Type B pancreatic cell (in vitro differentiated cells): ENCODE measurements at places on chromosomes 4 and X.

- no peak for DNase-seq
Measured at GRCh38 chrX:53481093-53481492, 46.9 kb upstream of the HSD17B10 start.

DNA sequence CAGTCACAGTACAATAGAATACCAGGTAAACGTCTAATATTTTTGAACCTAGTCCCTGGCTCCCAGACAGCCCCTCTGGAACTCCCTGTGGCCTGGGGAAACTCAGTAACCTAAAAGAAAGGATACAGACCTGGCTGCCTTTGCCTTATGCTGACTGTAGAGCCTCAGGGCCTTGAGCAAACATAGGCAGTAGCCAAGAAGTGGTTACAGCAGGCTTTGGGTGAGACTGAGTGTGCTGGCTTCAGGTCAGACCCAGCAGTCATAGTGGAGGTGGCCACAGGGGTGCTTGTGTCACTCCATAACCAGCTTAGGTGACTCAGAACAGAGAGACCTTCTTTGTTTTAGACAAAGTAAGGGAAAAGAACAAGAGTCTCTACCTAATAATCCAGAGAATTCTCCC, 141.8 kb upstream of the PRDX4 start:
- no peak for DNase-seq

GRCh38 chrX:154074199-154074598, 23.3 kb downstream of the MECP2 start:
- DNase-seq, result no peak

DNA sequence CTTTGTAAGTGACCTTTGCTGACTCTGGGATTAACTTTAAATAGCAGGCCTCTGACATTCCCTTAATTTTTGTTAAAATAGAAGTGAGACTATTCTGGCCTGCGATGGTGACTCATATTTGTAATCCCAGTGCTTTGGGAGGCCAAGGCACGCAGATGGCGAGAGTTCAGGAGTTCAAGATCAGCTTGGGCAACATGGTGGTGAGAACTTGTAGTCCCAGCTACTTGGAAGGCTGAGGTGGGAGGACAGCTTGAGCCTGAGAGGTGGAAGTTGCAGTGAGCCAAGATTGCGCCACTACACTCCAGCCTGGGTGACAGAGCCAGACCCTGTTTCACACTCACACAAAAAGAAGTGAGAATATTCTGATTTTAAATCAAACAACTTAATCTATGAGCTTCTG, 27.3 kb downstream of the ZNF330 start:
- no peak for DNase-seq

DNA sequence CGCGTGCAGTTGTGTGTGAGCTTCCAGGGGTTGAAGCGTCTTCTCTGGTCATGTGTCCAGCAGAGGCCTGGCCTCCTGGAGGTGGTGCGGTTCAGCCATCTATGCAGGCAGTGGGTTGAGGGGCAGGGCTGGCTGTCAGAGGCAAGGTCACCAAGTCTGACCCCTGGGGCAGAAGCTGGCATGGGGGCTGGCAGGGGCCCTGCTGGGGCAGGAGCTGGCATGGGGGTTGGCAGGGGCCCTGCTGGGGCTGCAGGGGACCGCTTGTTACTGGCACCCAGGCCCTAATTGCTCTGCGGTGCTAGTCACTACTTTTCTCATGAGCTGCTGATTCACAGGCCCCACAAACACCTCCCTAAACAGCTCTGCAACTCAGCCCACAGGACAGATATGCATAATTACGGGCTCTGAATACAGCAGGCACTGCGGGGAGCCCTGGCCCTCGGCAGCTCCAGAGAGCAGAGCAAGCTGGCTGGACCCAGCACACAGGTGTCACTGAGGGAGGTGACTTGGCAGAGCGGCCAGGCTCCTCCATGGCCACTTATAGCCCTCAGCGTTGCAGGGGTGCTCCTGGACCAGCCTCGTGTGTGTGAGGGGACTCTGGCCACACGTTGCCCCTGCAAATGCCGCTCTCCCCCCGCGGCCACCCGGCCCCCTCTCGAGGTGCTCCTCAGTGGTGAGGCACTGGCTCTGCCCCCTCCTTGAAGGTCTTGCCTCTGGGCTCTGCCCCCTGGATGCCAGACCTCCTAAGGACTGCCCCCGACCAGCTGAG, 32.7 kb downstream of the CPLX1 start:
- no peak for DNase-seq

DNA sequence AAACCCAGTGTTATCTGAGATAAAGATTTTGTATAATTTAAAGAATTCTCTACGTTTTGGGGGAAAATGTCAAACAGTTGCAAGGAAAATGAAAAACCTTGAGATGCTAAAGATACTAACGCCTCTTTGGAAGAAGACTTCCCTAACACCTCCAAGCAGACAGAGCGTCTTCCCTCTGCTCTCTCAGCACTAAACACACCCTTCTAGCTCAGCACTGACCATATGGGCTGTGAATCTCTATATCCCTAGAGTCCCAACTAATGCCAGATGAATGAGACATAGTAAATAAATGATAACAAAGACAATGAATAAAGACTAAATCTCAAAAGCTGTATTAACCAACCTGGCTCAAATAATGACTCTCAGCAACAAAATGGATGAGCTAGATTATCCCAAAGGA, 13.3 kb downstream of the FUNDC1 start:
- no peak for DNase-seq

DNA sequence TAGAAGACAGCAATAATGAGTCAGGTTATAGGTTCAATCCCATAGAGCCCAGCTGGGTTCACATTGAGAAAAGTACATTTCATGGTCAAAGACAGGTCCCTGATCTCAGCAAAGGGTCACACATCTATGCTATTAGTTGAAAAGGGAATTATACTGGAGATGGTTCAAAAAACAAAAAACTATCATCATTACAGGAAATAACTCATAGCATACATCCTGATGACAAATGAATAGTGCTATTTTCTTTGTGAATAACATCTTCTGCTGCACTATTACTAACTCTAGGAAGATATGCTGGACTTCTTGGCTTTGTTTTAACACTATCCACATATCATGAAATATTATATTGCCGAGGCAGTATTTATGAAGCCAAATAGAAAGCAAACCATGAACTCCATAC, 202.5 kb upstream of the MAB21L2 start:
- DNase-seq, result no peak

DNA sequence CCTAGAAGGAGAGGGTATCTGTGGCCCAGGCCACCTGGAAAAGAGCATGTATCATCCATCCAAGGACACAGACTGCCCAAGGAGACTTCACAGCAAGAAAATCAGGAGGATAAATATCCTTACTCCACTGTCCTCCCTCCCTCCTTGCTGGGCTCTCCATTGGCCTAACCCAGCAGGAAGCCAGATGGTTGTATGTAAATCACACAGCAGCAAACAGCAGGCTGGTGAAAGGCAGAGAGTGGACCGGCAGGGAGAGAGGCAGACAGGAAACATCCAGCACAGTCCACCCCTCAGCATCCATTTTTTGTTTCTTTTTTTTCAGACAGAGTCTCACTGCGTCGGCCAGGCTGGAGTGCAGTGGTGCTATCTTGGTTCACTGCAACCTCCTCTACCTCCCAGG, 17.5 kb downstream of the TXK start:
- no peak for DNase-seq

DNA sequence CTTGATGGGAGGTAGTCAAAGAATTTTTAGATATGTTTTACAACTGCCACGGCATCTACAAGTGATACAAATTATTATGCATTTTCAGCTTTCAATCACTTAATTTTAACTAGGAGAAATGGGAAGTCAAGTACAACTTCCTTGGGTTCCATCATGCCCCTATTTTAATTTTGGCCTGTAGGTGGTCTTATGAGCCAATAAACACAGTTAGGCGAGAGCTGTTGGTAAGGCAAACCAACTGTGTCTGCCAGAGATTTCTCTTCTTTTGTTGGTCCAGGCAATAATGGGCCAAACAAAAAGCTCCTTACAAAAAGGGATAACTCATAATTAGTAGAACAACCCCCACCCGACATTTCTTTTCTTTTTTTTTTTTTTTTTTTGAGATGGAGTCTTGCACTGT, 63.3 kb upstream of the ARX start:
- DNase-seq, result no peak

DNA sequence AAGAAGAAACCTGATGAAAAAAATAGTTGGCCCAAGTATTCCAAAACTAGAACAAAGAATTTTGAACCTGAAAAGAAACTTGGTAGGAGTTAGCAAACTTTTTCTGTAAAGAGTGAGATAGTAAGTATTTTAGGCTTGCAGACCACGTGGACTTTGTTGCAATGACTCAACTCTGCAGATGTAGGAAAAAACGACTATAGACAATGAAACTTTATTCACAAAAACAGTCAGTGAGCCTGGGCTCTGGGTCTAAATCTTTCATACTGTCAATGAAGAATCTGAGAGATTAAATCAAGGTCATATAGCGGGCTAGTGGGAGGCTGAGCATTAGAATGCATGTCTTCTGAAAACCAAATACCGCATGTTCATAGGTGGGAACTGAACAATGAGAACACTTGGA, 23.0 kb downstream of the SH3D19 start:
- DNase-seq, result no peak

GRCh38 chr4:187996502-187997177, 1.1 kb downstream of the ZFP42 start:
- DNase-seq, result no peak

DNA sequence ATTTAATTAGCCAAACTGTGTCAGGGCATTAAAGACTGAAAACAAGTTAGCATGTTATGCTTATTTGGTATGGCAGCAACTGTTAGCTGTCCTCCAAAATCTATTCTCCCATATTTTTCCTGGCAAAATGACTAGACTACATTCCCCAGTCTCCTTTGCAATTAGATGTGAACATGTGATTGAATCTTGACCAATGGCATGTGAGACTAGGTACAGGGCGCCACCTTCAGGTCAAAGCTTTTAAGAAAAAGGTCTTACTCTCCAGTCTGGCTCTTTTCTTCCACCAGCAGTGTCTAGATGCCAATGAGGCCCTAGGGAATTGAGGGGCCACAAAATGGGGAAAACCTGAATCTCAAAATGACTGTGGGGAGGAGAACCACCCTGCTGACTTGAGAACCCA, 408.2 kb downstream of the SMARCA1 start:
- no peak for DNase-seq

DNA sequence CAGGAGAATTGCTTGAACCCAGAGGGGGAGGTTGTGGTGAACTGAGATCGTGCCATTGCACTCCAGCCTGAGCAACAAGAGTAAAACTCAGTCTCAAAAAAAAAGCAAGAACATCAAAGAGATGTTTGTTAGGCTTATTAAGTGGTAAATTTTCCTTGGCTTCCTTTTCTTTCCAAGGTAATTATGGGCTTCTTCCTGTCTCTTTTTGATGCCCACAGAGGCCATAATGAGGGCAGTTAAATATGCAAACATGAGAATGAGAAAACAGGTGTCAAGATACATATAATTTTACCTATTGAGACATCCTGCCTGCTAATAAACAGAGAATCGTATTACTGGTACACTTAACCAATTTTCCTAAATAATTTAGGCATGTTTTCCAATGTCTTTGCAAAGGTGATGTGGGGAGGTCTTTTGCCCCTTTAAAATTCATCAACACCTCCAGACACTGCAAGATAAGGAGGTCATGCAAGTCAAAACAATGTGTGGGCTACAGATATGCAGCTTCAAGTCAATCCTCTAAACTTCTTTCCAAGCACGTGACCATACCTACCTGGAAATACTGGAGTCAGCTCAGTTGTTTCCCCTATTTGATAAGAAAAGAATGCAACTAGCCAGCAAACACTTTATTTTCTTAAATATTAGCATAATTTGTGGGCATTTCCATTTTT, 2.7 kb downstream of the SLC39A8 start:
- no peak for DNase-seq
